ENCODE measurements at places on chromosomes 12 and 14.
A peak's percentile ranks its signal among the peaks of the same experiment; 100 is the strongest.

GRCh38 chr14:95237121-95237957 is 80.0 kb upstream of the DICER1 start:
- H3K4me3 ChIP-seq: no peak overlapping the region
- H3K4me1 ChIP-seq: peaks cover 22% of the 10 kb centered on the region
- H3K27ac ChIP-seq: no peak overlapping the region

- no peak overlapping the region for H3K27ac ChIP-seq
- H3K36me3 ChIP-seq: no peaks in the 10 kb centered on the region
- no peak overlapping the region for H3K4me3 ChIP-seq
Observed at GRCh38 chr14:49114161-49114893, 471.9 kb downstream of the RPS29 start.

- H3K27ac ChIP-seq: no peak overlapping the region
- no peak overlapping the region for H3K4me3 ChIP-seq
- H3K27me3 ChIP-seq: no peaks in the 10 kb centered on the region
- peaks cover 65% of the 10 kb centered on the region for H3K36me3 ChIP-seq
- no peaks in the 10 kb centered on the region for H3K4me1 ChIP-seq
Observed at GRCh38 chr12:122141911-122142725, 31.9 kb downstream of the IL31 start.

DNA sequence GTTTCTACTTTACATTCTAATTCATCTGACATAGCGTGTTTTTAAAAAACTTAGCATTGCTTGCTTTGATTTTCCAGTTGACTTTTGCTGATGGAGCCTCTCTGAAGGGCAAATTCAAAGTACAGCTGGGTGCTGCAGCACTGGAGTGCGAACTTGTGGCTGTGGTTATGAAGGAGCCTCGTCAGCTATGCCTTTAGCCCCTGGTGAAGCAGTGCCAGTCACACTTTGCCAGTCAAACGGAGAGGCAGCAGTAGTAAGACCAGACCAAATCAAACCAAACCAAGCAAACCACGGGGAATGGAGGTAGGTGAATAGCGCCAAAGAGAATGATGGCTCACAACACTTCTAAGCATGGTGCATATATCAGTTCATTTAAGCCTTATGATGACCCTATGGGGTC is 15.1 kb upstream of the SLC38A2 start:
- H3K36me3 ChIP-seq: no peaks in the 10 kb centered on the region
- DNase-seq: no peak
- peak overlapping the region; percentile 21 for H3K4me3 ChIP-seq
- H3K27ac ChIP-seq: peak overlapping the region; percentile 98
- no peaks in the 10 kb centered on the region for H3K27me3 ChIP-seq

DNA sequence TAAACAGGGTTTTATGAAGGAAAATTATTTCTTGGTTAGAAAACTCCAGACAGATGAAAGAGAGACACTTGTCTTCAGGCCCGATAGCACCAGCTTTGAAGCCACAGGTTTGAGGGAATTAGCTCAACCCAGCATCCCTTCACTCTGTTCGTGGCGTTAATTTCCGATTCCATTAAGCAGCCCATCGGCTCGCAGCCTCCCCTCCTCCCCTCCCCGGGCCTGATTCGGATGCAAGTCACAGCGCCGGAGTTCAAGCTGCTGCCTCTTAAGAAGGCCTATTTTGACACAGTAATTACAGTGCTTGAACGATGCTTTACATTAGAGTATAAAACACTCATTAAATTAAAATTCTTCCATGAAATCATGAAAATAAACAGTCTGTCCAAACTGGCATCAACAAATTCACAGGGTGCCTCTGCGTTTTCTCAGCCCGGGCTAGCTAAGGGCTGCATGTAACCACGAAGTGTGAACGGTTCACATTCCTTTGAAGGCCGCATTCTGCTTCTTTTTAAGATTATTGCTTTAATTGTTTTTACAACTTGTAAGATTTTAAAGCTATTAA is 145.8 kb downstream of the DICER1 start:
- H3K27me3 ChIP-seq: no peaks in the 10 kb centered on the region
- peak overlapping the region; percentile 65 for H3K27ac ChIP-seq
- no peaks in the 10 kb centered on the region for H3K36me3 ChIP-seq

DNA sequence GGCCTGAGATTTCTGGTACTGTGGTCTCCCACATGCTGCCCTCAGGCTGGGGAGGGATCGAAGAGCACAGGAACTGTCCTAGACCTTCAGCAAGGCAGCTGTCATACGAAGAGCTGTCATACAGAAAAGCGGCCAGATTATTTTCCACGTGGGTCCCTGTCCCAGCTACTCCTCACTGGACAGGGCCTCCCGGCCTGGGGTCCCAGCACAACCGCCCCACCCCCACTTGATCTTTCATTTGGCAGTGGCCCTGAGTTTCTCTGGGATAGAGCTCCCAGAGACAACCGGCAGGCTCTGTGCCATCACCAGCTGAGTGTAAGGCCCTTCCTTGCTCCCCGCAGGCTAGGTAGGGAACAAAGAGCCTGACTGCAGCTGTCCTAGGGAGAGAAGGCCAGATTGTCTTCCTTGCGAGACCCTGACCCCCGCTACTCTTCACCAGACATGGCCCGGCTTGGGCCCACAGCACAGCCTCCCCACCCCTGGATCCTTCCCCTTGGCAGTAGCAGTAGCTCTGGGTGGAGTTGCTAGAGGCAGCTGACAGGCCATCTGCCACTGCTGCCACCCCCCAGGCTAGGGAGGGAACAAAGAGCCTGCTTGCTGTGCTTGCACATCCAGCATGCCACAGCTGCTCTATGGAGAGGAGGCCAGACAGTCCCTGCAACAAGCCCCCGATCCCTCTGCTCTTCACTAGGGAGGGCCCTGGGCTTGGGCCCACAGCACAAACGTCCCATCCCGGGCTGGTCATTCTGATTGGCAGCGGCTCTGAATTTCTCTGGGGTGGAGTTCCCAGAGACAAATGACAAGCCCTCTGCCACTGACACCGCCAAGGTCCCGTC is 3.1 kb upstream of the OR4N2 start:
- H3K27ac ChIP-seq: no peak overlapping the region
- no peak for DNase-seq
- H3K4me1 ChIP-seq: no peaks in the 10 kb centered on the region
- H3K4me3 ChIP-seq: no peak overlapping the region

DNA sequence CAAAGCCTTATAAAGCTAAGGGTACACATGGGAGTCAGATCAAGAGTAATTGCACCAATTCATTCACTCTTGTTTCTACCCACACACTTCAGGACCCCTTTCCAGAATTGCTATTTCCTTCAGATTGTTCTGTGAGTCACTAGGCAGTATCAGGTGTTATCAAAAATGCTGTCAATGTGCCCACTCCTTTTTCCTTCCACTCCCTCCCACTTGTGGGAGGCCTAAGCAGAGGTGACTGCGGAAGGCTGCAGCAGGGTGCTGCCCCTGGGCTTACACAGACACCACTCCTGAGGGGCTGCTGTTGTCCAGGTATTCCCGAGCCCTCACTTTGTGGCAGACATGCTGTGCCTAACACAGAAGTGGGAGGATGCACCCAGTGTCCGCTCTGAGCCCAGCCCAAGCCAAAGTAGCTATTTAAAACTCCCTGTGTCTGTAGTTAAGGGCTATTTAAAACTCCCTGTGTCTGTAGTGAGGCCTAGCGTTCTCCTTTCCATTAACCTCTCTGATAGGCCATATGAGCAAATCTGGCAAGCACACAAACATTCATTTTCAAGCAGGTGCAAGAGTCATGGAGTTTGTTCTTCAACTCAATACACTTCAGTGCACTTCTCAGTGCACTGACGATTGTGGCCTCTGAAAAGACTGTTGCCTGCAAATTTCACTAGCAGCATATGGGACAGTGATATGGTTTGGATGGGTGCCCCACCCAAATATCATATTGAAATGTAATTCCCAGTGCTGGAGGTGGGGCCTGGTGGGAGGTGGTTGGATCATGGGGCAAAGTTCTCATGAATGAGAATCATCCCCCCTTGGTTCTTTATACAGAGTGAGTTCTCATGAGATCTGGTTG is 117.8 kb downstream of the PHLDA1 start:
- H3K27ac ChIP-seq: no peak overlapping the region
- peaks cover 10% of the 10 kb centered on the region for H3K4me1 ChIP-seq
- DNase-seq: no peak
- no peak overlapping the region for H3K4me3 ChIP-seq
- no peaks in the 10 kb centered on the region for H3K27me3 ChIP-seq
- no peaks in the 10 kb centered on the region for H3K36me3 ChIP-seq

DNA sequence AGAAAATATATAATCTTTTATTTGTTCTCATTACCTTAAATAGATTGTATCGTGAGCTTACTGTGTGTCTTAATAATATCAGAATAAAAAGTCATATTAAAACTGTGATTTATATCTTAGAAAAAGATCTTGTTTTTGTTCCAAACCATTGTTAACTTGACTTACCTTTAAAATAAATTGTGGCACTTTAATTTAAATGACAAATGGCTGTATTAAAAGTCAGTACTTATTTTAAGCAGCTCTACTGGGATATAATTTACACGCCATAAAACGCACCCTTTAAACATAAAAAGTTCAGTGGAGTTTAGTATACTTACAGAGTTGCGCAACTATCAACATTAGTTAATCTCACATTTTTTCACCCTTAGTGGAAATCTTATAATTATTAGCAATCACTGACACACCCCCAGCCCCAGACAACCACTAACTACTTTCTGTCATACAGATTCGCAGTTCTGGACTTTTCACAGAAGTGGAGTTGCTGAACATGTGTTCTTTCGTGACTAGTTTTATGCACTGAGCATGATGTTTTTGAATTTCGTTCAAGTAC is 311.7 kb downstream of the ACSS3 start:
- no peaks in the 10 kb centered on the region for H3K27me3 ChIP-seq
- H3K36me3 ChIP-seq: no peaks in the 10 kb centered on the region
- no peaks in the 10 kb centered on the region for H3K4me1 ChIP-seq

GRCh38 chr12:80567401-80567800 is 123.4 kb downstream of the PTPRQ start:
- no peak for DNase-seq
- no peaks in the 10 kb centered on the region for H3K36me3 ChIP-seq
- H3K4me1 ChIP-seq: no peaks in the 10 kb centered on the region

DNA sequence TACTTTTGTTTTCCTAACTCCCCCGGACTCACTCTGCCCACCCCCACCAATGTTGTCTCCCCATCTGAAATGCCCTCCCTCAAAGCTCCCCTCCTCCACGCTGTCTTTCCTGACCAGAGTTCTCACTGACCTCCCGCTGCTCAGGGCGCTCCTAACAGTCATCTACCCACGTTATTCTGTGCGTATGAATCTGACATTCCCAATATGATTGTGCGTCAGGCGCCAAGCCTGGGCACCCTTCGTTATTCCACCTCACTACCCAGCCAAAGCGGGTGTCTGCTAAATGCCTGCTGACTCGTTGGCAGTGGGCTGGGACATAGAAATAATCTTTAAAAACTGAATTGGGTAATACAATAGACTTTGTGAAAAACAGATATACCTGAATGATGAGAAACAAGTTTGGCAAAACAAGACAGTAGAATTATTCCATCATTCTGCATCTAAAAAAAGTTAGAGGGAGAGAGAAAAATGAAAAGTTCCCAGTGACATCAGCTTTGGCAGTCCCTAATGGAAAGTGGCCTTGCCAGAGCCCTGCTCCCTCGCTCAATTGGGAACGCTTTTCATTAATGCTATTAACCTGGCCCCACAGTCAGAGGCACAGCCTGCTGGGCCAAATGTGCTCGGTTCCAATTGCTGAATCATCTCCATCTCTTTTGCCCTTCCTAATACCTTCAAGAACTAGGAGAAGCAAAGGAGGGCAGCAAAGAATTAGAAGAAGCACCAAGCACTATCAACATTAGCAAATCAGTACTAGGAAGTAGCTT is 74.0 kb upstream of the PLXNC1 start:
- no peaks in the 10 kb centered on the region for H3K27me3 ChIP-seq
- H3K4me3 ChIP-seq: no peak overlapping the region
- H3K27ac ChIP-seq: peak overlapping the region; percentile 65

DNA sequence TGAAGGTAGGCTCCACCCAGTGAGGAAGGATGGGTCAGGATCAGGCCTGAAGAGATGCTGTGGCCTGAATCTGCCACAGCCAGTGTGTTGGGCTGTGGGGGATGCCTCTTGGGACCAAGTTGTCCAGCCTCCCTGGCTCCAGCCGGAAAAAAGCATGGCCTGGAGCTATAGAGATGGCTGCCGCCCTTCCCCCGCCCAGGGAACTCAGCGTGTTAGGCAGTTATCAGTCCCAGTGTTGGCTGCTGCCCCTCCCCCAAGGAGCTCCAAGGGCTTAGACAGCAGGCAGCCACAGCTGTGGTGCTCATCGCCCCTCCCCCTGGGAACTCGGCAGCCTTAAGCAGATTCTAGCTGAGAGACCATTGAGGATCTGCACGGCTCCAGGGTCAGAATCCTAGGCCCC is 158.0 kb downstream of the CAPZA3 start:
- DNase-seq: no peak
- no peak overlapping the region for H3K27ac ChIP-seq
- no peaks in the 10 kb centered on the region for H3K27me3 ChIP-seq
- no peaks in the 10 kb centered on the region for H3K4me1 ChIP-seq

GRCh38 chr12:93819050-93819491 is 141.9 kb downstream of the CRADD start:
- H3K4me3 ChIP-seq: no peak overlapping the region
- H3K36me3 ChIP-seq: no peaks in the 10 kb centered on the region
- H3K27ac ChIP-seq: peak overlapping the region; percentile 44
- peaks cover 29% of the 10 kb centered on the region for H3K4me1 ChIP-seq

DNA sequence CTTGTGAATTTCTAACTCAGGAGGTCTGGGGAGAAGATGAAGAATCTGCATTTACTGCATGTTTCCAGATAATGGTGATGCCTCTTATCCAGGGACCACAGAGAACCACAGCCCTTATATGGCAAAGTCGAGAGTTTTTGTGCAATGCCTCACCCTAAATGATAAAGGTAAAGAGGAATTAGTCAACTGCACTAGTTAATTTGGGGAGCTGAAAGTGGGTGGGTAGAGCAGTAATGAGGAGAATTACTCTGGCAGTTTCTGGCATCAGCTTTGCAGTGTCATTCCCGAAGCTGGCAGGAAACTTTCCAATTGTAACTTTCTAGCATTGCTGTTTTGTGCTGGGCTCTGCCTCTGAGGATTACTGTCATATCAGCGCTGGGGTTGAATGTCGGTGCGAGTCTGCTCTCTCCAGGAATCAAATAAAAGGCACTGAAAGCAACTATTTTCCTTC is 10.3 kb downstream of the EGLN3 start:
- no peak overlapping the region for H3K4me3 ChIP-seq
- H3K36me3 ChIP-seq: no peaks in the 10 kb centered on the region
- H3K4me1 ChIP-seq: peaks cover 15% of the 10 kb centered on the region
- no peak for DNase-seq
- no peak overlapping the region for H3K27ac ChIP-seq

- no peaks in the 10 kb centered on the region for H3K36me3 ChIP-seq
- H3K27ac ChIP-seq: no peak overlapping the region
- no peak overlapping the region for H3K4me3 ChIP-seq
- no peak for DNase-seq
Observed at GRCh38 chr12:110075880-110076279, 27.6 kb upstream of the C12orf76 start.
